Hepatocyte (in vitro differentiated cells): ENCODE measurements at places on chromosomes 16 and 17. TPM values are rescaled to one million over a fixed set of nuclear protein-coding genes. Genes with fewer than 3 reads are reported as not detected.

CACNG3 gene
- polyA plus RNA-seq = not detected in 2 replicates

BIRC5 gene
- polyA plus RNA-seq = 12.4 and 18.0 TPM in 2 replicates

ZNF286A gene
- 16.1 and 18.5 TPM in 2 replicates for polyA plus RNA-seq

VTN gene
- polyA plus RNA-seq = 613 and 763 TPM in 2 replicates

ZG16 gene
- polyA plus RNA-seq = 1.9 and 2.7 TPM in 2 replicates

SPATA22 gene
- not detected in 2 replicates for polyA plus RNA-seq

MYO15A gene
- polyA plus RNA-seq = 2.8 and 4.7 TPM in 2 replicates

ATP2C2 gene
- polyA plus RNA-seq = 6.8 and 7.2 TPM in 2 replicates

HSPB9 gene
- 0.34 and 0.46 TPM in 2 replicates for polyA plus RNA-seq

SMIM36 gene
- polyA plus RNA-seq = not detected in 2 replicates

CFAP97D1 gene
- polyA plus RNA-seq = not detected in 2 replicates

KRT39 gene
- polyA plus RNA-seq = not detected in 2 replicates

PTGES3L gene
- polyA plus RNA-seq = 0.40 and 0.73 TPM in 2 replicates

WFDC1 gene
- 16.9 and 17.6 TPM in 2 replicates for polyA plus RNA-seq

CAPNS2 gene
- polyA plus RNA-seq = not detected in 2 replicates

CD300LD gene
- polyA plus RNA-seq = not detected in 2 replicates

SHISA9 gene
- 0.83 and 1.3 TPM in 2 replicates for polyA plus RNA-seq

SLC35G6 gene
- 0.30 and 0.44 TPM in 2 replicates for polyA plus RNA-seq

GRAPL gene
- polyA plus RNA-seq = not detected in 2 replicates

ITGA2B gene
- polyA plus RNA-seq = 1.0 and 3.6 TPM in 2 replicates

NPIPB9 gene
- polyA plus RNA-seq = 1.0 and 1.5 TPM in 2 replicates

ST3GAL2 gene
- 20.8 and 25.6 TPM in 2 replicates for polyA plus RNA-seq

HOXB3 gene
- 1.8 and 4.0 TPM in 2 replicates for polyA plus RNA-seq
